ENCODE measurements at places on chromosomes 12 and 14.

GRCh38 chr12:6858799-6859198 is 6.8 kb downstream of the USP5 start:
- DNase-seq, result no peak

GRCh38 chr12:125132698-125133400 is 67.6 kb downstream of the AACS start:
- DNase-seq, result peak; percentile 14

DNA sequence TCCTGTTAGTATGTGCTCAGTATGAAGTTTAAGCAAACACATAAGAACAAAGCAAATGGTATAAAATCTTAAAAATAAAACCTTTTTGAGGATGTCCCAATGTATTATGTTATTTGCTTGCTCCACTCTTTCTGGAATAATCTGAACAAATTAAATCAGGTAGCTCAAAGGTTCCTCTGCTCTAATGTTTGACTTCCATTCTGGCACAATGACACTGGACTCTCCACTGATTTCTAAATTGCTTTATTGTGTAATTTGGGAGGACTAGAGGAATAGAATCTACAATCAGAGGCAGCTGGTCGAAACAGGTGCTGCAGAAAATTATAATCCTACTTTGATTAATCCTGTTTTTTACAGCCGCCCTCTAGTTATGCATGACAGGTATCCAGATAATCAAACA is 523.7 kb upstream of the FOXG1 start:
- no peak for DNase-seq

DNA sequence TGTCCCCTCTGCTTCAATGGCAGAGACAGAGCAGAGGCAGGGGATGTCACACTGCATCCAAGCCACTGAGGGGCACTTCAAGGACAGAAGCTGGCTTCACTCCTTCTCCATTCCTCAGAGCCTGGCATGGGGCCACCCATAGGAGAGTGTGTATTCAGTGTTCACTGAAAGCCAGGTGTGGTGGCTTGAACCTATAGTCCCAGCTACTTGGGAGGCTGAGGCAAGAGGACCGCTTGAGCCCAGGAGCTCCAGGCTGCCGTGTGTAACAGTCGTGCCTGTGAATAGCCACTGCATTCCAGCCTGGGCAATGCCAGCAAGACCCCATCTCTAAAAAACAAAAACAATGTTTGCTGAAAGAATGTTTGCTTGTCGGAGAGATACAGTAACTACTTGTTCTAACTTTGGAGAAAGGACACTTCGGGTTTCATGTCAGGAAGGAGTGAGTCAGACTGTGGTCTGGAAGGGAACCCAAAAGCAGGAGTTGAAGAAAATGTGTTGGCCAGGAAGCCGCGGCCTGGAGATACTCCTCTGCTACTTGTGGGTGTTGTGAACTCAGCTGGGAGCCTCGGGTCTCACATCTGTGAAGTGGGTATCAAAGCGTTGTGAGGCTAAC is 43.4 kb downstream of the ELK3 start:
- DNase-seq, result peak; percentile 90

GRCh38 chr12:93585247-93585646 is 12.8 kb downstream of the SOCS2 start:
- no peak for DNase-seq

GRCh38 chr14:99667821-99668220 is 16.3 kb upstream of the CYP46A1 start:
- no peak for DNase-seq

GRCh38 chr14:102949801-102950451 is 27.5 kb downstream of the AMN start:
- no peak for DNase-seq

GRCh38 chr14:97571866-97572555 is 774.8 kb downstream of the VRK1 start:
- no peak for DNase-seq

- DNase-seq, result no peak
These were observed 54.7 kb upstream of the EIF5 start for GRCh38 chr14:103279142-103280025.

All from non-pigmented ciliary epithelial cell (primary cell).